ENCODE measurements at places on chromosomes 6 and 20. TPM values are rescaled to one million over a fixed set of nuclear protein-coding genes. Genes with fewer than 3 reads are reported as not detected.

Gene STMND1
- 0.36 TPM for total RNA-seq

Gene POPDC3
- 0.71 TPM for total RNA-seq

Gene LCA5
- 7.2 TPM for total RNA-seq

Gene ASIP
- total RNA-seq = not detected

Gene DLGAP4
- 60.7 TPM for total RNA-seq

Gene KIF25
- not detected for total RNA-seq

Gene DLL1
- total RNA-seq = 1.1 TPM

Gene TULP1
- total RNA-seq = not detected

Gene SLPI
- total RNA-seq = 2.4 TPM

Gene CST5
- total RNA-seq = not detected

Gene TREM2
- total RNA-seq = 1.6 TPM

Gene LY6G6F
- not detected for total RNA-seq

Gene RNF182
- 0.54 TPM for total RNA-seq

Gene SIGLEC1
- 10.2 TPM for total RNA-seq

Gene OPN5
- total RNA-seq = not detected

Gene HTR1E
- not detected for total RNA-seq

Gene IER3
- 65.3 TPM for total RNA-seq

Gene CRISP3
- not detected for total RNA-seq

Gene RSPH4A
- 1.1 TPM for total RNA-seq

Gene PMEPA1
- 23.3 TPM for total RNA-seq

Gene TTK
- 0.16 TPM for total RNA-seq

Gene APCDD1L
- total RNA-seq = 1.4 TPM

Gene OR12D3
- total RNA-seq = not detected

Gene TXLNB
- total RNA-seq = 0.95 TPM

Gene FAM83C
- not detected for total RNA-seq

Gene CLIC5
- total RNA-seq = 3.5 TPM

Gene GINS1
- total RNA-seq = 0.68 TPM

Gene RSPO3
- total RNA-seq = 1.6 TPM

Gene CST7
- total RNA-seq = 0.71 TPM

Gene LPA
- not detected for total RNA-seq

Gene SSTR4
- total RNA-seq = not detected

Gene SPATS1
- total RNA-seq = not detected

Gene PAK5
- total RNA-seq = 0.14 TPM

Gene CSNK2A1
- 68.1 TPM for total RNA-seq

Gene DLK2
- not detected for total RNA-seq

Gene CNR1
- 25.7 TPM for total RNA-seq

Gene XKR7
- 0.14 TPM for total RNA-seq

Gene GATA5
- total RNA-seq = not detected

Gene C6orf58
- not detected for total RNA-seq

Gene TAGAP
- total RNA-seq = 1.6 TPM

Gene ARFGEF2
- 25.0 TPM for total RNA-seq

Gene TPBG
- 10.8 TPM for total RNA-seq
